ENCODE measurements at places on chromosomes 6 and 20. TPM values are rescaled to one million over a fixed set of nuclear protein-coding genes. Genes with fewer than 3 reads are reported as not detected.
A peak's percentile ranks its signal among the peaks of the same experiment; 100 is the strongest.

GRCh38 chr6:7235712-7236305 is 77.2 kb downstream of the SSR1 start:
- H3K27me3 ChIP-seq: no peaks in the 10 kb centered on the region
- H3K4me1 ChIP-seq: peaks cover 19% of the 10 kb centered on the region
- no peak overlapping the region for H3K4me3 ChIP-seq
- H3K27ac ChIP-seq: peak overlapping the region; percentile 14
- no peak for DNase-seq
- no peaks in the 10 kb centered on the region for H3K36me3 ChIP-seq

DNA sequence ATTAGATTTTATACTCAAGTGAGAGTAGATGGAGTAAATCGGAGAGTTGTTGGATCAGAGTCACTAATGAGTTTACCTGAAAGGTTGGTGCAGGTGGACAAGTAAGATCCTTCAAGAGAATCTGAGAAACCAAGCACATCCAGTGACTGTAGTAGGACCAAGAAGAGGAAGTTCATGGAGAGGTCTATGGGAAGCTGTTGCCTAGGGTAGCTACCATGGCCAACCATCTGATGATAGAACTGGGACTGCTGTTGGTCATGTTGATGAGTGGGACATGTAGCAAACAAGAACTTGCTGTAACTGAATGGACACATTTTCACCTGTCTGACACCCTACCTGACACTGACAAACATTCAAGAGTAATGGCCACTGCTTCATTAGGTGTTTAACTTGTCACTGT is 11.3 kb upstream of the ADGB start:
- H3K36me3 ChIP-seq: no peaks in the 10 kb centered on the region
- no peaks in the 10 kb centered on the region for H3K27me3 ChIP-seq
- no peak overlapping the region for H3K27ac ChIP-seq
- DNase-seq: no peak
- no peaks in the 10 kb centered on the region for H3K4me1 ChIP-seq
- H3K4me3 ChIP-seq: no peak overlapping the region

Gene C6orf15
- total RNA-seq: not detected

DNA sequence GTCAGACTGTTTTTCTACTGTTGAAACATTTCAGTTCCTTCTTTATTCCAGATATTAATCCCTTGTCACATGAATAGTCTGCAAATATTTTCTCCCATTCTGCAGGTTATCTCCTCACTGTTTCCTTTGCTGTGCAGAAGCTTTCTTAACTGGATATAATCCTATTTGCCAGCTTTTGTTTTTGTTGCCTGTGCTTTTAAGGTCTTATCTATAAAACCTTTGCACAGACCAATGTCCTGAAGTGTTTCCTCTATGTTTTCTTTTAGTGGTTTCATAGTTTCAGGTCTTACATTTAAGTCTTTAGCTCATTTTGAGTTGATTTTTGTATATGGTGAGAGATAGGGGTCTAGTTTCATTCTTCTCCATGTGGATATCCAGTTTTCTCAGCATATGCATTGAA is 19.2 kb downstream of the NCOA6 start:
- no peak for DNase-seq
- peaks cover 19% of the 10 kb centered on the region for H3K4me1 ChIP-seq
- no peaks in the 10 kb centered on the region for H3K36me3 ChIP-seq
- H3K4me3 ChIP-seq: no peak overlapping the region
- no peak overlapping the region for H3K27ac ChIP-seq
- H3K27me3 ChIP-seq: no peaks in the 10 kb centered on the region

DNA sequence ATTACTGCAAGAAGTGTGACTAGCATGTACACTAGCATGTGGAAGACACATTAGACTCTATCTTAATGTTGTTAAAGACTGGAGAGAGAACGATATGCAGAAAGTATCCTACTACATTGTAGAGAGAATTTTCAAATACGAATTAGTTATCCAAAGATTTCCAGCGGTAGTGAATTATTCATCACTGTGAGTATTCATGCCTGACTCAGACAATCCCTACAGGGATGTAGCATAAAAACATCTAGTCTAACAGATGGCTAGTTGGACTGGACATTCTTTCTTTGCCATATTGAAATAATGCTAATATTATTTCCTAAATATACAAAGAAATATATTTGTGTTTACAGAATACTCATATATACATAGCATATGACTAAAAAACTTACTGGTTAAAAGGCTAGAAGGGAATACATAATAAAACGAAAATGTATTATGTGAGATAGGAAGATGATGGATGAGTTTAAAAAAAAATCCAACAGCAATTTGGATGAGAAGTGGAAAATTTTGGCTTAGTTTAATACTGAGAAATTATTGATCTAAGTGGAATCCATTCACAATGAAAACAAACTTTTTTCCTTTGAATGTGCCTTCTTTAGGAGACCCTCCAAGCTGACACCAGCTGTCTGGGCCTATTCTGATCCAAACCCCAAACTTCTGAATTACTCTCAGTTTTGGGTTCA is 580.7 kb downstream of the RFPL4B start:
- H3K4me1 ChIP-seq: no peaks in the 10 kb centered on the region
- no peaks in the 10 kb centered on the region for H3K27me3 ChIP-seq
- H3K4me3 ChIP-seq: no peak overlapping the region
- H3K27ac ChIP-seq: no peak overlapping the region

DNA sequence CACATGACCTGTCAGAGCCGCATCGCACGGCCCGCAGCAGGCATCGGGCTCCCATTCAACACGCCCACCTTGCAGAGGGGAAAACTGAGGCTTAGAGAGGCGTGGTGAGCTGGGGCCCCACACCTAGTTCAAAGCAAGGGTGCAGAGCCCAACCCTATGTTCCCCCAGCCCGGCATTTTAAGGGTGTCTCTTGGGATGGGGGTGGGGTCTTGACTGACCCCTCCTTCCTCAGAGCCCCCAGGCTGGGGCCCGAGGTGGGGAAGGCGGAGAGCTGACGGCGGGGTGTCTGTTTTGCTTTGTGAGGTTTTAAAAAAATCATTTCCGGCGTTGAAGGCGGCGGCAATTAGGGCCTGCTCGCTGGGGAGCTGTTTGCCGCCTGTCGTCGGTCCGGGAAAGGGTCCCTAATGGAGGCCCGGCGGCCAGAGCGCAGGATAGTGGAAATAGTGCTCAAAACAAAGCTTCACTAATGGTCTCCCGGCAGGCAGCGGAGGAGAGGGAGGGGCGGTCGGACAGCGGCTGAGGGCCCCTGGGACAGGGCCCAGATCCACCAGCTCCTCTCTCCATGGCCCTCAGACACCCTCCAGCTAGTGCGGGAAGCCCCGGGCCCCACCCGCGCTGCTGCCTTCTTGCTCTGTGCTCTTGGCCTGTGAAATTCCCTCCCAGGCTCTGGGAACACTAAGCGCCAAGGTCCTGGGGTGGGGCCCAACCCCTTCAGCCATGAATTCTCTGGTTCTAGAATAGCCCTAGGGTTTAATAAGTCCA is 11.9 kb downstream of the VSTM2L start:
- H3K4me1 ChIP-seq: peaks cover 14% of the 10 kb centered on the region
- H3K36me3 ChIP-seq: no peaks in the 10 kb centered on the region
- H3K4me3 ChIP-seq: peak overlapping the region; percentile 64
- no peak overlapping the region for H3K27ac ChIP-seq
- DNase-seq: no peak

Gene IRF4
- 112 TPM for total RNA-seq

DNA sequence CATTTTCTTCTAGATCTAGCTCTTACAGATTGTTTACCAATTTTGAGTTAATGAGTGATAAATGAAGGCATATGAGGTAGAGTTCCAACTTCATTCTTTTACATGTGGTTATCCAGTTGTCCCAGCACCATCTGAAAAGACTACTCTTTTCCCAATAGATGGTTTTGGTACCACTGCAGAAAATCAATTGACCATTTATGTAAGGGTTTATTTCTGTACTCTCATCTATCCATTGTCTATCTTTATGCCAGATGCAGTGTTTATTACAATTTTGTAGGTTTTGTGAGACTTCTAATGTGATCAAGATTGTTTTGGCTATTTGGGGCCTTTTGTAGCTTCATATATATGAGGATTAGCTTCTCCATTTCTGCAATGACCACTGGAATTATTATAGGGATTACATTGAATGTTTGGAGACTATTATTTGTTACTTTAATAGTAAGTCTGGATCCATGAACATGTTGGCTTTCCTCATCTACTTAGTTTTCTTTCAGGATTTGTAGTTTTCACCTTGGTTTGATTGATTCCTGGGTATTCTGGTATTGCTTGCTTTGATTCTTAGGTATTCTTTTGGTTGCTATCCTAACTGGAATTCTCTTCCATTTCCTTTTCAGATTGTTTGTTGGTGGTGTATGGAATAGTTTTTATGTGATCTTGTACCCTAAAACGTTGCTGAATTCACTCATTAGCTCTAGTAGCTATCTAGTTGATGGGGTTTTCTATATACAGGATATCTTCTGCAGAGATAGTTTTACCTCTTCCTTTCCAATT is 10.4 kb downstream of the SNRPB start:
- peaks cover 40% of the 10 kb centered on the region for H3K36me3 ChIP-seq
- DNase-seq: no peak
- peaks cover 12% of the 10 kb centered on the region for H3K4me1 ChIP-seq

DNA sequence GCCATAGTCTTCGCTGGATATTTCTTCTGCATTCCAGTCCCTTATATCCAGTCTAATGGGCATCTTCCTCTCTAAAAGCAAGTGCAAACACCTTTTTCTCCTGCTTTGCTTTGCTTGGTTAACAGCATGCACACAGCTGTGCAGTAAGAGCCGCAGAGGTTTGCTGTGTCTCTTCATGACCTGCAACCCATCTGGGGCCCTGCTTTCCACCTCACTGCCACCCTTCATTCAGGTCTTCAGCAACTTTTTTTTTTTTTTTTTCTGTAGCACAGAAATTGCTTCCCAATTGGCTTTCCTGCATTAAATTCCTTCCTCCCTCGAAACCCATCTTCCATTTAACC is 14.4 kb downstream of the NEDD9 start:
- H3K27ac ChIP-seq: peak overlapping the region; percentile 71
- DNase-seq: no peak
- H3K27me3 ChIP-seq: no peaks in the 10 kb centered on the region
- peaks cover 81% of the 10 kb centered on the region for H3K4me1 ChIP-seq
- no peak overlapping the region for H3K4me3 ChIP-seq

GRCh38 chr6:161139304-161139765 is 134.5 kb downstream of the AGPAT4 start:
- no peak overlapping the region for H3K4me3 ChIP-seq
- no peaks in the 10 kb centered on the region for H3K4me1 ChIP-seq
- no peak overlapping the region for H3K27ac ChIP-seq

Gene FRMD1
- total RNA-seq: not detected

DNA sequence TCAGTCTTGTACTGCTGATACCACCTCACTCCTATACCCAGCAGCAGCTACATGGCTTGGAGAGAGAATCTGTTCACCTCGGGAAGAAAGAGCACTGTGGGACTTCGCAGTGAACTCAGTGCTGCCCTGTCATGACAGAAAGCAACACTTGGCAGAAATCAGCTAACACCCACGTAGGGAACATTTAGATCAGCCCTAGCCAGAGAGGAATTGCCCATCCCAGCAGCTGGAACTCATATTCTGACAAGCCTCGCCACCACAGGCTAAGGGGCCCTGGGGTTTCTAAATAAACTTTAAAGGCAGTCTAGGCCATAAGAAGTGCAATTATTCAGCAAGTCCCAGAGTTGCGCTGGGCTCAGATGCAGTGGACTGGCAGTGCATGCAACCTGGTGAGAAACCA is 1266.8 kb downstream of the GRIK2 start:
- H3K27me3 ChIP-seq: no peaks in the 10 kb centered on the region
- no peaks in the 10 kb centered on the region for H3K4me1 ChIP-seq
- no peak overlapping the region for H3K27ac ChIP-seq

DNA sequence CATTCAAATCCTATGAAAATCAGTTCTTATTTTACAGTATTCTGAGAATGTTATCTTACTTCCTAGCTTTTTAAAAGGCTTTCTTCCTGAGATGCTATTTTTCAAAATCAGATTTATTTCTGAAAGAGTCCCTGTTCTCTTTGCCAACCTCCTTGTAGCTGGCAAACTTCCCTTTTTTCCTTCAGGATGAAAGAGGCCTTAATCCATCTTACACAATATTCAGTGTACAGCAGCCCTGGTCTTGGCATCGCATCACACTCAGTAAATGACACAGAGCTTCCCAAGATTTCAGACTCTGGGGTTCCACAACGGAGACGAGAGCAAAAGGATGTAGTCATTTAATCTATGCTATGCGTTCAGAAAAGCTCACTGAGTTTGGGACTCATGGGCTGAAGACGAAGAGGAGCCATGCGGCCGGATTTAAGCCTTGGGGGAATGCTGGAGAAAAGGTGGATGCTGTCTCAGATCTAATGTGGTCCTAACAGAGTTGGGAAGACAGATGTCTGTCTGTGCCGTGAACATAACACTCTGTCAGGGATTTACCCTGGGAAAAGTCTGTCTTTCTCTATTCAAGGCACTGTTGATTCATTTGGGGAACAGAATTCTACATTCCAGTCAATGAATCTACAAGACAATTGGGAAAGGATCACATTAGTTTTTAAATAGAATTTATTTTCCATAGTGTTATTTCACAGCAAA is 616.4 kb upstream of the AGPAT4 start:
- H3K27me3 ChIP-seq: no peaks in the 10 kb centered on the region
- DNase-seq: no peak
- H3K4me3 ChIP-seq: no peak overlapping the region

DNA sequence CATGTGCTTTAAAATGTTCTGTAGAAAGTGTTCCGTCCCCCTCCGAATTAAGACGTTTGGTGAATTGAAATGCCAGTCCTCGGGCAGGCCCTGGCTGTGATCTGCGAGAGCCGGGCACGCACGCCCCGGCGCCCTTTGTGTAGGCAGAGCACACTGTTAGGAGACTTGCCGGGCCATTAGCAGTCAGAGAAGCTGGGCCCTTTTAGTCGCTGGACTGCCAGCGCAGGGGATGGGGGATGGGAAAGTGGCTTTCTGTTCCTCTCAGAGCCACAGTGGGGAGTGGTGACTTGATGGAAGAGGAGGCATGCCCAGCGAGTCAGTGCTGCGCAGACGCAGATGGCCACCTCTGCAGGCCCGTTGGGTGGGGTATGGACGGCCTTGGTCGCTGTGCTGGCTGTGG is 2.2 kb downstream of the PPP1R3G start:
- peaks cover 32% of the 10 kb centered on the region for H3K27me3 ChIP-seq
- H3K36me3 ChIP-seq: no peaks in the 10 kb centered on the region
- no peak for DNase-seq
- no peak overlapping the region for H3K4me3 ChIP-seq

Measured in natural killer cell treated with Interleukin-12 subunit alpha and Interleukin-12 subunit beta and Interleukin-15 and Interleukin-18, amount 100 ng/mL, for 72 hours (primary cell).